ENCODE measurements at places on chromosomes 3 and 15. TPM values are rescaled to one million over a fixed set of nuclear protein-coding genes. Genes with fewer than 3 reads are reported as not detected.

The C3orf52 gene
- total RNA-seq, result 1.8 TPM

The ITPR1 gene
- total RNA-seq, result 48.0 TPM

The CFAP100 gene
- total RNA-seq, result not detected

The MORC1 gene
- not detected for total RNA-seq

The PPP1R2 gene
- 134 TPM for total RNA-seq

The WNT5A gene
- total RNA-seq, result 117 TPM

The FGF12 gene
- total RNA-seq, result 0.17 TPM

The PSTPIP1 gene
- 0.77 TPM for total RNA-seq

The GPR149 gene
- not detected for total RNA-seq

The GJD2 gene
- total RNA-seq, result not detected

The CISH gene
- 0.99 TPM for total RNA-seq

The PATL2 gene
- total RNA-seq, result 1.3 TPM

The SLC12A1 gene
- not detected for total RNA-seq

The LDHAL6B gene
- total RNA-seq, result not detected

The MINAR1 gene
- total RNA-seq, result 0.33 TPM
